Forelimb muscle (tissue), 1 donor: ENCODE measurements at places on chromosomes 16 and 17. TPM values are rescaled to one million over a fixed set of nuclear protein-coding genes. Genes with fewer than 3 reads are reported as not detected.

DNA sequence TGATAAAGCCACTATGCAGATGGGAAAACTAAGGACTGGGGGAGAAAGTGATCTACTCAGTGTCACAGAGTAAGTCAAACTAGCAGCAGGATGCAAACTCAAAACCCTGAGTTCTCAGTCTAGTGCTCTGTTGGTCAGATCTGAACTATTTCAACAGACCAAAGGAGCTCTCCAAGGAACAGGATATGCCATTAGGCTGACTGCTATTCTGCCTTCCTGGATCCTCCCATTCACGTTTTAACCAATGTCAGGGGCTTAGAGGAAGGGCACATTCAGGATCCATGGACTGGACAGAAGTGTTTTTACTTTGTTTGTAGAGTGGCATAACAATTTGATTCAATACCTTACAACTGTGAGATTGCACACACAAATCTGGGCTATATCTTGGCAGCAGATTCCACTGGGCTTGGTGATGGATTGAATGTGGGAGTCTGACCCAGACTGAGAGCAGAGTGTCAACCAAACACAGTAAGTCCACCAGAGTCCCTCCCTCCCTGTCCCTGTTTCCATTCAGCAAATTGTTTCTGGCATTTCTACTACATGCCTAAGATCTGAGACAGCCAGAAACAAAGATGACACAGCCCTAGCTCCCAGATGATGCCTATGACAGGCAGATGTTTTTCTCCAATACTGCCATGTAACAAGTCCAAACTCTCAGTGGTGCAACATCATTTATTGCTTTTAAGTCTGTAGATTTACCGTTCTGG is 337.8 kb upstream of the CDH5 start:
- no peak for DNase-seq

DNA sequence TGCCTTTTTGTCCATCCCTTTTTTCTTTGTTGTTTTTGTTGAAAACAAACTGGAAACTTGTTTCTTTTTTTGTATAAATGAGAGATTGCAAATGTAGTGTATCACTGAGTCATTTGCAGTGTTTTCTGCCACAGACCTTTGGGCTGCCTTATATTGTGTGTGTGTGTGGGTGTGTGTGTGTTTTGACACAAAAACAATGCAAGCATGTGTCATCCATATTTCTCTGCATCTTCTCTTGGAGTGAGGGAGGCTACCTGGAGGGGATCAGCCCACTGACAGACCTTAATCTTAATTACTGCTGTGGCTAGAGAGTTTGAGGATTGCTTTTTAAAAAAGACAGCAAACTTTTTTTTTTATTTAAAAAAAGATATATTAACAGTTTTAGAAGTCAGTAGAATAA is 4.9 kb downstream of the SOX9 start:
- DNase-seq, result no peak

GRCh38 chr17:6508519-6509030 is 47.8 kb downstream of the PITPNM3 start:
- no peak for DNase-seq

- DNase-seq, result no peak
Measured at GRCh38 chr17:3513305-3514035, 37.7 kb downstream of the ASPA start.

GRCh38 chr17:50828508-50829170 is 6.7 kb upstream of the WFIKKN2 start:
- DNase-seq, result no peak

GRCh38 chr16:64453646-64454045 is 668.2 kb downstream of the CDH11 start:
- no peak for DNase-seq

GRCh38 chr17:9568957-9569588 is 6.5 kb downstream of the STX8 start:
- no peak for DNase-seq

DNA sequence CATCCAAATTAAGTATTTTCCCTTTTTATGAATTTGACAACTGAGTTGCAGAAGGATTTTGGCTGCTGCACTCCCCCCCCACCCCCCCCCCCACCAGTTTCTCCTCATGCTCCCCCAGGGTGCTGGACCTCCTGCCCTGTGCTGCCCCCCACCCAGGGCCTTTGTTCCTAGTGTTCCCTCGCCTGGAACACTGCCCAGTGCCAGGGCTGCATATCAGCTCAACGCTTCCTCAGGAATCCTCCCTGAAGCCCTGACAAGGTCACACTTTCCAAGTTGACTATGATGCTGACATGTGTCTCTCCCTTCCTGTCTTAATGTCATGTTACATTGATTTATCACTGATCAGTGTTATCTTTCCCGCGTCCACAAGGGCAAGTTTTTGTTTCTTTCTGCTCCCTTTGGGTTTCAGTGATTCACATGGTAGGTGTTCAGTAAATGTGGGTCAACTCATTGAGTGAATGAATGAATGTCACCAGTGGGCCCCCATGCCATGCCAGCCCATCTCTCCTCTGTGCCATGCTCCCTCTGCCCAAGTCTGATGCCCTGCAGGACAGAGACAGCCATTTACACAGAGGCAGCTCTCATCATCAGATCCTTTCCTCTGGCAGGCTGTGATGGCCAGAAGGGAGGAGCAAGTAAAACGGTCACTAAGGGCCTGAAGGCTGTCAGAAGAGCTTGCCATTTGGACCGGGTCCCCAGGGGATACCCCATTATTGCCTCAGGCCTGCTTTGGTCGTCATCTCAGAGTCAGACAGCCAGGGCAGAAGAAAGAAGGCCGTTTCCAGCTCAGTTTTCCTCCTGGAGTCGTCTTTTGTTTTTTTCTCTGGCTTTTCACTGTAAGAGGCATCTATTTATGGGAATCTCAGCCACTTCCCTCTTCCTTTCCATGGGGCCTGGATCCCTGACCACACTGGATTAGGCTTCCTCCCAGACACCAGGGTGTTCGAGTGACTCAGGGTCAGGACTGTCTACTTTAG is 386.2 kb downstream of the SNX29 start:
- DNase-seq, result no peak

GRCh38 chr16:87098976-87099720 is 218.0 kb downstream of the C16orf95 start:
- DNase-seq, result no peak

GRCh38 chr16:839643-840408 is 39.3 kb upstream of the GNG13 start:
- DNase-seq, result no peak

DNA sequence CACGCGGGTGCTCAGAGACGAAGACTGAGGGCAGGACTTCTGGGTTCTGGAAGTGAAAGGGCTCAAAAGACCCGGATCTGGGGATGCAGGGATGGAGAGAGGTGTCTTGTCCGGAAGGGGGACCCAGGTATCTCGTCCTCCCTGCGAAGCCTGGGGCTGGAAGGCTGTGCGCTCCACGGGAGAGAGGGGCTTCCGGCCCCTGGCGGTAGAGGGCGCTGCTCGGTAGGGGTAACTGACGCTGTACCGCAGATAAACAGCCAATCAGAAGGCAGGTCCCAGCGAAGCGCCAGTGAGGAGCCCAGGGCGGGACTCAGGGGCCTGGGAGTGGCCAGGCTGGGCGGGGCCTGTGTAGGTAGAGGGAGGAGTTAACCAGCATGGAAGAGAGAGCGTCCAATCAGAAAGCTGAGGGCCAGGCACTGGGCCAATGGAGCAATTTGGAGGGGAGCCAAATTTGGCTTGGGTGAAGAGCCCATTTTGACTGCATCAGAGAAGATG is 804 bp downstream of the TGFB1I1 start:
- DNase-seq, result no peak

DNA sequence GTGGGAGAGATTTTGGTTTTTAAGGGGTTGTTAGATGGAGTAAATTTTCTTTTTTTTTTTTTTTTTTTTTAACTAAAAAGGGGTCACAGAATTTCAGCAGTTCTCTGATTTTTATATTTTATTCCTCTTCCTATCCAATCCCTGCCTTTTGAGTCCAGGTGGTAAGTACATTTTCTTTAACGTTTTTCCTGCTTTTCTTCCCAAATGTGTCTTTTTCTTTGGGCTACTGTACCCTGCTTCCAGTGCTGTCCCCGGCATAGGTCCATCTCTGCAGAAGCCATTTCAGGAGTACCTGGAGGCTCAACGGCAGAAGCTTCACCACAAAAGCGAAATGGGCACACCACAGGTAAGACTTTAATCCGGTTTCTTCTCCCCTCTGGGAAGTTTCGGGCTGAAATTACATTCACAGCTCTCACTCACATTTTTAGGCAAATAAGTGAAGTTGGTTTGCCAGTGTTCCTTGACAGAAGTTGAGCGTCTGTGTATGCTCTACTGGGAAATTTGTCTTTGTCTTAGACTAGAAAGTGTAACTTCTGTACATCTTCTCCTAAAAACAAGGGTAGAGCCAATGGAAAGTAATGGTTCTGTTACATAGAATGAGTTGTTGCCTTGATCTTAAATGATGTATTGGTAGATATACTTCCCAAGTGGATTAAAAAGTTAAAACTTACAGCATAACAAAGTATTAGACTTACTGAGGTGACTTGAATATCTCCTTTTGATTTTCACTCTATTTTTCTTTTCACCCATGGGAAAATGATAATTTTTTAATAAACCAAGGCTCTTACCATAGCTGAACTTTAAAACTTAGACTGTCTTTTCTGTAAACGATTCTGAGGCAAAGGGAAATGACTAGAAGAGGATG is 54.5 kb downstream of the TUBD1 start:
- DNase-seq, result no peak

- peak; percentile 36 for DNase-seq
Measured at GRCh38 chr17:76414334-76415295, 30.2 kb downstream of the SPHK1 start.

- DNase-seq, result no peak
Measured at GRCh38 chr17:7833795-7834541, at the start of gene KDM6B. TSS of gene KDM6B (plus strand) at chr17:7834217. CDS start at chr17:7845555, 11,338 bp downstream.

DNA sequence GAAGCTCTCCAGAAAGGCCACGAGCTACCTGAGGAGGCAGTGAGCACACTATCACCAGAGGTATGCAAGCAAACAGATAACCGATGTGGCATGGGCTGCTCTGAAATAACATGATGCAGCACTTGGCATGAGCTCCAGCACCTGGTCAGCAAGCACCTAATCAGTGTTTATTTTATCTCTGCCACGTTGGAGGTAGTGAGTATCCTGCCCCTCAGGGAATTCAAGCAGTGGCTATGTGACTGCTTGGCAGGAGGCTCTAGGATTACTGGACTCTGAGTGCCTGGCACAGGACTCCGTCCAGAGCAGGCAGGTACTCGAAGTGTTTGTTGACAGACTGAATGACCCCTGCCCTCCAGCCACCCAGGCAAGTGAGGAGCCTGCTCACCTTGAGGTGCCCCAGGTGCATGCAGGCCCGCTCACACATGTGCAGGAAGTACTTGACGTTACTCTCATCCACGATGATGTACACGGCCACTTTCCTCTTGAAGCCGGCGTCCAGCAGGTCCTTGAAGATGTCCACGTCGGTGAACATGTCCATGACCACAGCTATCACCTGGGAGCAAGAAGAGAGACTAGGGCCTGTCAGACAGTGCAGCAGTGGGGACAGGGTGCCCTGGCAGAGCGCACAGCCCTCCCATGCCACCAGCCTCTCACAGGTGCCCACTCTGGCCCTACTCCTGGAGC is 16.6 kb downstream of the FAM83G start:
- no peak for DNase-seq

RIPOR1 gene
- 46.5 TPM for polyA plus RNA-seq

APOH gene
- polyA plus RNA-seq, result not detected

PIK3R6 gene
- polyA plus RNA-seq, result 4.3 TPM

LPO gene
- 0.19 TPM for polyA plus RNA-seq

POLR2C gene
- 44.2 TPM for polyA plus RNA-seq

FTO gene
- polyA plus RNA-seq, result 53.4 TPM

ANKS4B gene
- polyA plus RNA-seq, result not detected

ABCC11 gene
- 0.18 TPM for polyA plus RNA-seq

CMTM2 gene
- 0.30 TPM for polyA plus RNA-seq

TBX21 gene
- polyA plus RNA-seq, result 0.29 TPM

ZDHHC1 gene
- polyA plus RNA-seq, result 18.9 TPM
